ENCODE measurements at places on chromosomes 1 and 21. TPM values are rescaled to one million over a fixed set of nuclear protein-coding genes. Genes with fewer than 3 reads are reported as not detected.

GRCh38 chr1:234409328-234409727 is 36.1 kb downstream of the COA6 start:
- no peak for DNase-seq
- H3K4me3 ChIP-seq = no peak overlapping the region
- H3K27ac ChIP-seq = no peak overlapping the region
- peaks cover 12% of the 10 kb centered on the region for H3K36me3 ChIP-seq
- H3K4me1 ChIP-seq = no peaks in the 10 kb centered on the region

- H3K27ac ChIP-seq = no peak overlapping the region
- H3K27me3 ChIP-seq = peaks cover 7% of the 10 kb centered on the region
- no peaks in the 10 kb centered on the region for H3K4me1 ChIP-seq
- no peak for DNase-seq
- no peak overlapping the region for H3K4me3 ChIP-seq
Measured at GRCh38 chr1:90621986-90622385, 95.1 kb downstream of the BARHL2 start.

Gene DMBX1
- total RNA-seq = 0.10 TPM

Gene ADCY10
- 0.39 TPM for total RNA-seq

Gene CA6
- 0.24 TPM for total RNA-seq

Gene PTGS2
- 2.9 TPM for total RNA-seq
